NCI-H1436 treated with DMSO at 0.1 percent for 48 hours (cell line): ENCODE measurements at places on chromosomes 3 and 15.

DNA sequence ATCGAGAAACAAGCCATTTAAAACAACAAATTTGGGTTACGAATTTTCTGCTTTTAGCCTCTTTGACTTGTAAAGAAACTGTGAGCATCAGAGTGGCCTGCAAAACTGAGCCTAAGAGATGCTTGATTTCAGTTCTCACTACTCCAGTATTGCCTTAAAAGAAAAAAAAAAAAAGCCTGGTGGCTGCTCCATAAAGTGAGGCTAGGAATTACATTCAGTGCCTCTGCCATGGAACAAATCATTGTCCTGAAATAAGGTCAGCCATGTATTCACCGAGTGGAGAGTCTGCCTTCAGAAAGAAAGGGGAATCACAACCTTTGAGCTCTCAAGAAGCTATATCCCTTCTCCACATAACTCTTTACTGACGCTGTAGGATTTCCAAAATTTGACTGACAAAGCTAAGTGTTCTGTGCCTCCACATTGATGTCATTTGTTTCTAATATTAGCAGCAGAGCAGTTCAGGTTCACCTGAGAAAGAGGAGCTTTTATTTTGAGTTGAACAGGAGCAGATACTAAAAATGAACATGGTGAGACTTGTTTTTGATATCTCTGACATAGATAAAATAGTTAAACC, 137.3 kb downstream of the SSR3 start:
- no peak for DNase-seq

DNA sequence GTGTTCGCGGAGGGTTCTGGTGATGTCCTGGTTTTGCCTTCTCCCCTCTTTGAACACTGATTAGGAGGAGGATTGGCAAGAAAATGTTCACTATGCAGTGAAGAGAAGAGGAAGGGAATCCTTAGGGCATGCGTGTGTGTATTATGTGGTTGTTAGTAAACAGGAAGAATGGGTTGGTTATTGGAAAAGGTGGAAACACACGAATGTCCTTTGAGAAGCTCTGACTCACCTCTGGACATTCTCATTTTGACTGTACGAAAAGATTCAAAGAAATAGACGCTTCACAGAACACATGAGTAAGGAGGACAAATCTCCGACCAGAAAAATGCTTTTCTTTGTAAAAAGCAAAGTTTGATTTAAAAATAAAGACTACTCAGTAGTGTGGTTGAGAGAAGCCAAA, 188.8 kb upstream of the PRICKLE2 start:
- DNase-seq = no peak

GRCh38 chr3:169699536-169700050, 36.1 kb upstream of the MECOM start:
- no peak for DNase-seq

GRCh38 chr15:40272485-40273056, 10.3 kb downstream of the ANKRD63 start:
- no peak for DNase-seq

GRCh38 chr15:26864664-26865191, 2.1 kb upstream of the GABRA5 start:
- DNase-seq = no peak

DNA sequence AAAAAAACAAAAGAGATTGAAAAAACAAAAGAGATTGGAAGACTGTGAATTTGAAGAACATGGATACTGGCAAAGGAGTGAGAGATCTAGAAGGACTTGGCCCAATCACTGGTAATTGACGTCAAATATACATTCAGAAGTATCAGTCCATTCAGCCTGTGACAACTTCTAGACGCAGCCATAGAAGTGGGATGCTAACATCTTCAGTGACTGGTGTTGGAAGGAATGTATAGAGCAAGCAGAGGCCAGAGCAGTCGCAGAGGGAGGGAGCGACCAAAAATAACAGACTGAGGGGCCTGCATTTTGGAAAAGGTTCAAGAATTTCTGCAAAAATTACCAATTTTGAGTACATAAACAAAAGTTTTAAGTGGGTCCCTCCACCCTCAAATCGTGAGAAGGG, 473.3 kb downstream of the CADM2 start:
- DNase-seq = no peak

- DNase-seq = no peak
Measured at GRCh38 chr3:55897573-55898224, 410.6 kb upstream of the WNT5A start.

DNA sequence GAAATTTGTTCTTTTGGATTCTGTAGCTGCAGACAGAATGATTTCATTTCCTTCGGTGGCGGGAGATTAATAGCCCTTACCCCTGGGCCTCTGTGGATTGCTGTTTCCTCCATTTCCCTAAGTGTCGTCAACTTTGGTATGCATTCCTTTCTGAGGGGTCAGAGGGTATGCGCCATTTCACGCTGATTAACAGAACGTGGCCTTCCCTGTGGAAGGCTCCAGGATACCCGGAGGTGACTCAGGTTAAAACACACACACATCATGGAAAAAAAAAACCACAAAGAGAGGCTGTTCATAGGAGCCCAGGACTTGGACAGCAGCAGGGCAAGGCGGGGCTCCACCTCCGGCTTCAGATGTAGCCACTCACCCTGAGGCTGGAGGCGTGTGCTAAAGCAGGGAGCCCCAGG, 51.9 kb downstream of the EPHB1 start:
- no peak for DNase-seq

- no peak for DNase-seq
Measured at GRCh38 chr15:38695249-38696108, 130.9 kb upstream of the RASGRP1 start.

GRCh38 chr3:9809615-9810432, at the start of gene TTLL3:
TSS of gene TTLL3 (plus strand) at chr3:9810262. CDS start at chr3:9810662, 400 bp downstream.
- no peak for DNase-seq

DNA sequence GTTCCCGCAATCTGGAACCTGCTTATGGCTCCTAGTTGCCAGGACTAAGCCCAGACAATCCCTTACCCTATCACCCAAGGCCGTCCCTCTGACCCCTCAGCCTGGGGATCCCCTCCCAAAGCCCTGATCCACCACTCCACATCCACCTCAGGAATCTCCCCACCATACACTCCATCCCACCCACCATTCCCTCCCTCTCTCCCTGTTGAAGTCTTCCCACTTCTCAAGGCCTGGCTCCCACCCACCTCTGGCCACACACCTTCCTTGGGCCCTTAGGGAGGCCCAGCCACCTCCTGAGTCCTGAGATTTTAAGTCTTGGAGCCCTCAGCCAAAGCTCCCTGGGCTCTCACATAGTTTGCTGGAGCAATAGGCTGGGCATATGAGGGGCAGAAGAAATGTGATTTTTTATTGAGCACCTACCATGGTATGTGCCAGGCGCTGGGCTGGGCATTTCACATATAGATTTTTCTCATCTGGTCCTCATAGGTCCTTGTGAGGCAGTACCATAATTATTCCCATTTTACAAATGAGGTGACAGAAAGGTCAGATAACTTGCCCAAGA, 48.1 kb downstream of the HCN4 start:
- DNase-seq = no peak

GRCh38 chr3:161372321-161373260, 1.3 kb upstream of the SPTSSB start:
- DNase-seq = no peak

DNA sequence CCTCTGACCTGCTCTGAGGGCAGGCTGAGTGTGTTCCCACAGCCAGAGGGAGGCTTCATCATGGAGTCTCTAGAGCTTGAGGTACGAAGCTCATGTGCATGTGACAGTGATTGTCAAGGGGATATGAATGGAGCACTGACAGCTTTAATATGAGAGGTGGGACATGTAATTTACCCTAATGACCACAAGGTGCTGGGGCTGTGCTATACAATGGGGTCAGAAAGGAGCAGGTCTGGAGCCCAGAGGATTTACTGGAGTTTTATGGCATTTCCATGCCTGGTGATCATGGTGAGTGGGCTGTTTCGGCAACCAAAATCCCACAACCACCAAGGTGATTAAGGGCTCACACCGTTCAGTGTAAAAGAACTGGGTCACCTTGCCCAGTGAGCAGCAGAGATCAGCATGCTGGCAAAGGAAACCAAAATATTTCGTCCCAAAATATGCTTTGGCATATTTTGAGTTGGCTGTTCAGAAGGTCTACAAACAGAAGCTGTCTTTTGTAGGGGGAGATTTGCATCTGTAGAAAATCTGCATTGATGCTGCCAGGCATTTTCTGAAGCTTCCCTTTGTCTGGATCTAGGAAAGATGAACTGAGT, 40.1 kb upstream of the RASGRF1 start:
- no peak for DNase-seq

GRCh38 chr3:149122721-149123578, 6.5 kb upstream of the HPS3 start:
- DNase-seq = no peak

- DNase-seq = no peak
Measured at GRCh38 chr3:19598870-19599269, 335.1 kb downstream of the EFHB start.

DNA sequence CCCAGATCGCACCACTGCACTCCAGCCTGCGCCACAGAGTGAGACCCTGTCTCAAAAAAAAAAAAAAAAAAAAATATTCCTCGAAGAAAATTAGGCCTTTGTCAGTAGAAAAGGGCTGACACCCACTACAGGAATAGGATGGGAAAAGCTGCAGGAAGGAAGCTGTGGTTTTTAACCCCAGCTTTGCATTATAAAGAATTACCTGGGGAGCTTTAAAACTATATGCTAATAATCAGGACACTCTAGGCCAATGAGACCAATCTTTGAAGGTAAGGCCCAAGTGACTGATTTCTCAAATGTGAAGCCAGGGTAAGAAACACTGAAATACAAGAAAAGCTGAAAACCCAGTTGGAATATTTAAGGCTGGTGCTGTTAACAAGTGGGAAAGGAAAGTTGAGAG, 74.3 kb downstream of the RBPMS2 start:
- no peak for DNase-seq

- DNase-seq = no peak
Measured at GRCh38 chr15:31476866-31477265, 150.2 kb downstream of the KLF13 start.

DNA sequence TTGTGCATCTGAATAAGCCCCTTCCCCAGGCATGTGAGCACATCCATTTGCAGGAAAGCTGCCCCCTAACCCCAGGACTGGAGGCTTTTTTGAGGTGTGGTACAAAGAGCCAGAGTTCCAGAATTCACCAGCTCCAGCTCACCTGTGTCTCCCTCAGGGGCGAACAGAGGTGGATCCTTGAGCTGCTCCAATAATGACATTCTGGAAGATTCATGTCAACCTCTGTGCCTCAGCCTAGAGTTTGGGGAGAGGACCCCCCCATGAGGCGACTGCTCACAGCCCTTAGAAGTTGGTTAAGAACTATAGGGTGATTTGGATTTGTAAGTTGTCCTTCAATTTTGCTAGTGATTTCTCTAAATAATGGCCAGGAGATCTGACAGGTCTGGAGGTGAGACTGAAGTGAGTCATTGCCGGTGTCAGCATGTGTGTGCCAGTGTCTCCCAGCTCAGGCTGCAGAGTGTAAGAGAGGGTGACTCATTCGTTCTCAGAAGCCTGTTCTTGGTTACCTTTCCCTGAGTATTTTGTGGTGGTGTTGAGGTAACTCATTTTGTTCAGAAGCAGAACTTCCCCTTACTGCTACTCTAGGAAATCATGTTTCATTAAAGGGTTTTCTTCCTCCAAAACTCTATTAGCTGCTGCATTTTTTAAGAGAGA, 136.9 kb upstream of the TOPAZ1 start:
- no peak for DNase-seq

DNA sequence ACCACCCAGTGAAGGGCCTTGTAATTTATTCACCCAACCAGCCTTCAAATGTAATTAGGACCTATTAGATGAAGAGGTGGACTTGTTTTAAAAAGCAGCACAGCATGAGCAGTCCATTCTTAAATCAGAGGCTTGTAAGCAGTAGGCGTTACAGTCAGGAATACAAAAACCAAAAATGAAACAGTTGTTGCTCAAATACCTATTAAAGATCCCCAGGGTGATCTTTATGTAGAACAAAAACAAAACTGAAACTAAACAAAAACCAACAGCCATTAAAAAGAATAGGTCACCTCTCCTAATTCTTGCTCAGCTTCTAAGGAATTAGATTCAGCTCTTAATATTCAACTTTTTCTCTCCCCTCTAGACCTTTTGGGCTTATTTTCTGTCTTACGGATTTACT, 104.9 kb upstream of the ST8SIA2 start:
- no peak for DNase-seq

GRCh38 chr3:104080088-104080626, 1286.6 kb upstream of the ALCAM start:
- no peak for DNase-seq

- DNase-seq = no peak
Measured at GRCh38 chr15:79519628-79520027, 87.5 kb downstream of the MINAR1 start.

- no peak for DNase-seq
Measured at GRCh38 chr15:51917493-51917892, 54.1 kb downstream of the LEO1 start.

- DNase-seq = no peak
Measured at GRCh38 chr15:99486371-99487336, 79.1 kb upstream of the MEF2A start.

DNA sequence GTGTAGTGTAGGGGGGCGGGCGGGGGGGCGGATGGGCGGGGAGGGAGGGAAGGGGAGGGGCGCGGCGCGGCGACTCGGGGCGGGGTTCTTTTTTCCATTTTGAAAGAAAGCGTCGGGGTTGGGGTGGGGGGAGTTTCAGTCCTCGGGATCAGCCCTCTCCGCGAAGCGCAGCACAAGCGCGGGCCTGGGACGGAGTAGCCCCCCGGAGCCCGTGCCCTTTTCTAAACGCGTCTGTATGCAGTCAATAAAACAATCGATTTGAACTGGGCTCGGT, 6.1 kb downstream of the ISLR2 start:
- DNase-seq = no peak

GRCh38 chr15:67091980-67092677, 26.7 kb downstream of the SMAD3 start:
- DNase-seq = no peak

GRCh38 chr3:124469555-124469954, 260.7 kb upstream of the UMPS start:
- no peak for DNase-seq

DNA sequence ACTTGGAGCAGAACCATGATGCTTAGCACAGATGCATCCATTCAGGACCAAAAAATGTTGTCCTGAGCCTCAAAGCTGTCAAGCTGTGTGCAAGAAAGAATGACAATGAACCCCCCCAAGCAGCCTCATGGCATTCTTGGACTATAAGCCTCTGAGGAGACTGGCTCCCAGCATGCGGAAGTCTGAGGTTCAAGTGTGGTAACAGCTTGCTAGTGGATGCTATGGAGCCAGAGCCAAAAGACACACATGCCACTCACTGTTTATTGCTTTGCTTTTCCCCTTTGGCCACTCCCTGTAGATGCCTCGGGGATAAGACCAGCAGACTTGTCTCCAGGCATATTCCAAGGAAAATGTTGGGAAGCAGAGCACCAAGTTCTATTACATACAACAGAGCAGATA, 38.2 kb upstream of the SNRK start:
- DNase-seq = no peak

- DNase-seq = no peak
Measured at GRCh38 chr3:190497811-190498210, 16.1 kb upstream of the IL1RAP start.

DNA sequence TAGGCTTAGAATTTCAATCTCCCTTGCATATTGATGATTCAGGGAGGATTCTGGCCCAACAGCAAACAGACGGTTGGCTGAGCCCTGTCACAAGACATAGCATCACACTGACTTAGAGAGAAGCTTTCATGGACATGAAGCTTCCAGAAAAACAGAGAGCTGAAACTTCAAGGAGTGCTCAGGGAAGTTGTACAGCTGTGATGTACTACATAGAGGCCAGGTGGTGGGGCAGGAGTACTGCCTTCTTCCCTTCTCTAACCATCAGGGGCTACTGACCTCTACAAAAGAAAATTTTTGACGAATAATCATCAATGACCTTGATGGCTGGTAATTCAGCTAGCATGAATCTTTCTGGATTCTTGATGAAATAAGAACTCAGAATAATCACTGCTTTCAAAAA, 378.5 kb downstream of the ERC2 start:
- DNase-seq = no peak
